Right ventricle myocardium inferior (tissue), 1 donor: ENCODE measurements at places on chromosomes 5 and 9. TPM values are rescaled to one million over a fixed set of nuclear protein-coding genes. Genes with fewer than 3 reads are reported as not detected.

DNA sequence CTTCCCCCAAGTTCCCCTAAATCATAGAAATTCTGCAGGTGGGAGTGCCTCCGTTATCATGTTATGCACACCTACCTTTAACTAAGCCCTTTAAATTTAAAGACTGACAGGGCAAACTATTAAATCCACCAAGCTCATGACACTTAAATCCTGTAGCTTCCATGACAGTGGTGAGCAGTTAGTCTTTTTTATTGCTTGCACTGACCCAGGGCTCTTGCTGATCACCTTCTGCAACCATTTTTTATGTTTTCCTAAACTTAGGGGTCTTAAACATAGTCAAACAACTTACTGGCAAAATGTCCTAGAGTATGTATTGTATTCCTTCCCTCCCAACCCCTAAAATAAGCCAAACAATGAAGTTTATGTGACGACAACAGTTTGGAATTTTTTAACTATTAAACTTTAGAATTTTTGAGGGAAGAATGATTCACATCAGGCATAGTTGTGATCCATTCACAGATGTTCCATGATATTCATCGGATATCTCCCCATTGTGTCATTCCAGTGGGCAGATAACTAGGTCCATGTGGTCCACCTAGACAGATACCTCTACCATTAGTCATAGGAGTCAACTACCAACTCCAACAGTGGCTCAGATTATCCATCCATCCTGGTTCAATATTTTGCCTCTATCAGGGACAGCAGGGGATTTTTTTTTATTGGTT is 283.1 kb downstream of the ADAMTS6 start:
- no peak for DNase-seq

DNA sequence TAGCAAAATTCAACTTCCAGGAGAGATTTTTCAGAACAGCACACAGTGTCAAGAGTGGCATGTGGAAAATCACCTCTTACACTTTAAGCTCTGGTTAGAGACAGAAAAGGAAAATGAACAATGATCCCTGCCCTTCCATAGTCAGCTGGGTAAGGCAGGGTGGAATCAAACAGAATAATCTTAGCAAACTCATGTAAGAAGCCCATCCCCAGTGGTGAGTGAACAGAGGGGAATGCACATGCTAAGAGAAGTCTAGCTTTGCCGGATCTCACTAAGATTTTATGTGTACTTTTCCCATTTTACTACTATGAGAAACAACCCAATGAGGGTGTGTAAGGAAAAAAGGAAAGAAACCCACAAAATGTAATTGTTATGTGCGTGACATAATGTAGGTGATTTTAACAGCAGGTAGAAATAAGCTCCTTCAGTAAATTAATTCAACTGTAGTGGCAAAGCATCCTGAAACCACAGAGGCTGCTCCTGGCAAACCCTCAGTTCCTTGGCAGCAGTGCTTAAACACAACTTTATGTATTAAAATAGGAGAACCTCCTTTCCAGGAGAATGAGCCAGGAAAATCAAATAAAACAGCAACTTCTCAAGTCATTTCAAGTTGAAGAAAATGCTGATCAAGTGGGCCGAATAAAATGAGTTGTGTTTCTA is 366.0 kb upstream of the TRPC7 start:
- no peak for DNase-seq

GRCh38 chr5:121805911-121806310 is 45.8 kb upstream of the FTMT start:
- DNase-seq = no peak

DNA sequence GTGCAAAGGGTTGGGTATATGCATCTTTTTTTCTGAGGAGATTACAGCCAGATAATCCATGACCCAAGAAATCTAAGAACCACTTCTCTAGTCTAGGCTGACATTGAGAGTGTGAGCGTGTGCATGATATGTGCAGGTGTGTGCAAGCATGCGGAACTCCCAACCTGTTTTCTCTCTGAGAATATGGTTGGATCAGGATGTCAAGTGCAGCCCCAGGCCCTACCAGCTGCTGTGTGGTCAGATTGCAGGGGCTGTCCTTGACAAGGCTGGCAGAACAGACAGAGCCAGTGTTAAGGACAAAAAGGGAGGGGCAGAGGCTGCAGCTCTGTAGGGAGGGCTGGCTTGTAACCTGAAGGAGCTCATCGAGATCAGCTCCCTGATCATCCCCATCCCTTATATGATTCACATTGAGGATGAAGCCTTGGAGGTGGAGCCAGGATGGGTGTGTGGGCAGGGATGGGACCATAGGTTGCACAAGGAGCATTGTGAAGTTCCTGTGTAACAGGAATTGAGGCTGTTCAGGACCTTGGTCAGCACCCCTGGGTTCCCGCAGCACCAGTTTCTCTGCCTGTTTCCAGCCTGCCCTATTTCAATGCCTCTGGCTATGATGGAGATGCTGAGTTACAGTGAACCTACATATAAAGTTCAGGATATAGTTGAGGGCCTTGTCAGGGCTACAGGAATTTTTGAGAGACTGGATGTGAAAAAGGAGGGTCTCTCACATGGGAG is 52.6 kb upstream of the ARAP3 start:
- no peak for DNase-seq

DNA sequence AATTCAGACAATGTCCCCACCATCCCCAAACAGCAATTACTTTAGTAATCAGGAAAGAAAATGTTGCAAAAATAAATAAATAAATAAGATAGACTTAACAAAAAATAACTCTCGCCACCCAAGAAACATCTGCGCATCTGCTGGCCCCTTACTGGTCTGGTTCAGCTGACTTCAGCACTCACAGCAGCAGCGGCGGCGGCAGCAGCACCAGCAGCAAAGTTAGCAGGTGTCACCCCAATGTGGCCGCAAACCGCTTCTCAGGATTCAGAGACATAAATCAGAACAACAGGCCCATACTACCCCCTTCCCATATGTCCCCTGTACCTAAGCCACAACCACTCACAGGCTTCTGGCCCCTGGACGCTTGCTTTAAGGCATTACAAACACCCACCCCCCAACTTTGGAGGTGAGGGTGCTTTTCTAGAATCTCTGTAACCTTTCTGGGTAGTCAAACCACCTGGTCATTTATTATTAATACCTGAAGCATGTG is 593.0 kb downstream of the BNC2 start:
- no peak for DNase-seq

- DNase-seq = no peak
These were observed 15.2 kb upstream of the SLC36A1 start for GRCh38 chr5:151432210-151432609.

GRCh38 chr5:117327511-117327910 is 752.9 kb upstream of the SEMA6A start:
- no peak for DNase-seq

DNA sequence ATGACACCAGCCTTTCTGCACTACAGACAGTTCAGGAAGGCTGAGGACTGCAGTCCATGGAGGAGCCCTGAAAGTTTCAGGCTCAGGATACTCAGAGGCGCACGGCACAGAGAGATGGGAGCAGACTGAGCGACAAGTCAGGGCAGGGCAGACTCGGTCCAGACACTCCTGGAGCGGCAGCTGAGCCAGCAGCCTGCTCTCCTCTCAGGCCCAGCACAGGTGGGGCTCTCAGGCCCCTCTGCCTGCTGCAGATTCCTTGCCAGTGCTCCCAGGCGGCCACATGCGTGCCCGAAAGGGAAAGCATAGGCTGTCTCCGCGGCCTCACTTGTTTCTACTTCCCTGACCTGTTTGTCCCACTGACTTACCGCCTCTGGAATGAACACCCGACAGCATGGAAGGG is 228.3 kb downstream of the IRX2 start:
- DNase-seq = no peak

Gene COX7C
- 2,115 TPM for total RNA-seq

Gene GMCL2
- not detected for total RNA-seq

Gene TMEFF1
- 0.14 TPM for total RNA-seq
